ENCODE measurements at places on chromosomes 2 and 18. TPM values are rescaled to one million over a fixed set of nuclear protein-coding genes. Genes with fewer than 3 reads are reported as not detected.

DNA sequence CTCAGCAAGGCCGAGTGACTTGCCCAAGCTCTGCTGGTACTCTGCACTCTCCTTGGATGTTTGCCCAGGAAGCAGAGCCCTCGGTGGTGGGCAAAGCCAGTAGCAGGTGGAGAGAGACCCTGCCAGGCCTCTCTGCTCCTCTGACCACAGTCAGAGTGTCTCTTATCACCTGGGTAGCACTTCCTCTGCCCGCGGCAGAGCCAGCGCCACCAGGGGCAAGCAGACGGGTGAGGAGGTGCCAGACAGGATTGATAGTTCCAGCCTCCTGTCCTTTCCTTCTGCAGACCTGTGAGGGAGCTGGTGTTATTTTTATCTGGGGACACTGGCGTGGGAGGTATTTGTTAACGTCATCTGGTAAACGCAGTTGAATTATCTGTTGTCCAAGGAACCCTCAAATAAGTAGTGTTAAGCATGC, 152.9 kb downstream of the SMAD7 start:
- DNase-seq, result peak; percentile 1

DNA sequence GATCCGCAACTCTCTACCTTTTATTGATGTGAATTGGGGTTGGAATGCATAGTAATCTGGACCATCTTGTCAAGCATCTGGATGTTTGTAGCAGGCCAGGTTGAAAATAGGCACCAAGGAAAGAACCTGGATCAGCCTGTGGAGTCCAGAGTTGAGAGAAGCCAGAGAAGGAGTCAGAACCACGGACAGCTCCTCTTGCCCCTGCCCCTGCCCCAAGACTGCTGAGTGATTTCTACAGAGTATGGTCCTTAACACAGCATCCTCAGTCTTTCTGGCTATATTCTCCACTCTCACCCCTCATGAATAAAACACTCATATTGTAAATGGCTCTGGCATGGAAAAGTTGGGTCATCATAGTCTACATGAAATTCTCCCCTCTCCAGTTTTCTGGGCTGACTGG, 154.6 kb downstream of the LOXHD1 start:
- DNase-seq, result peak; percentile 38

- DNase-seq, result no peak
These were observed 63.9 kb downstream of the STK39 start for GRCh38 chr2:168183308-168183997.

DNA sequence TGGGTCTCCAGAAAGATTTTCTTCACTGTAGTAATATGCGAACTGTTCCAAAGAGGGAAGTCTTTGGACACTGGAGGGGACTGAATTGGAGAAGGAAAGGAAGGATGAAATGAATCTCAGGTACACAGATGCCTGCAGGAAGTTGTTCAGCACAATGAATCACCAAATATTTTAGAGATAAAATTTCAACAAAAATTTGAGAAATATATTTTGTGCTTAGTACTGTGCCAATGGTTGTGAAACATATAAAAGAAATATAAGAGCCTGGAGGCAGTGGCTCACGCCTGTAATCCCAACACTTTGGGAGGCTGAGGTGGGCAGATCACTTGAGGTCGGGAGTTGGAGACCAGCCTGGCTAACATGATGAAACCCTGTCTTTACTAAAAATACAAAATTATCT, 3.2 kb downstream of the ELMOD3 start:
- DNase-seq, result no peak

GRCh38 chr2:217783243-217783642, 219.6 kb downstream of the TNS1 start:
- no peak for DNase-seq

- no peak for DNase-seq
These were observed 49.7 kb downstream of the SH3BP4 start for GRCh38 chr2:235001237-235002133.

UBXN4 gene
- total RNA-seq, result 105 TPM

LRP1B gene
- total RNA-seq, result not detected
